Stimulated activated CD8-positive, alpha-beta memory T cell treated with anti-CD3 and anti-CD28 coated beads, Interleukin-7, amount 100 ng/mL, for 48 hours (primary cell): ENCODE measurements at places on chromosomes 3 and 15.

GRCh38 chr15:44394062-44394461, 33.4 kb upstream of the CTDSPL2 start:
- no peak for DNase-seq

DNA sequence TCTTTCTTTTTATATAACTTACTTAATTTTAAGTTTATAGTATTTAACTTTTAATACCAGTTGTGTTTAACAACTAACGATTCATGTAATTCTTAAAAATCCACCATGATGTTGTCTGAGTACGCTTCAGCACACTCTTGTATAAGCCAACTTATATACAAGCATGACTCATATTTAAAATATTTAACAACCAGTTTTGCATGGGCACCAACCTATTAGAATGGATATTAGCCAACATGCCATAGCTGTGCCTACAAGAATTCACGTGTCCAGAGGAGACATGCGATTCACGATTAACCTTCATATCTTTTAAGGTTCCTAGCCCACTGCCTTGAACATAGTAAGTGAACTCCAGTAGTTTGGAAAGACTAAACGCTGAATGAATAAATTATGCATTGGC, 1023.2 kb downstream of the TBL1XR1 start:
- DNase-seq, result no peak

DNA sequence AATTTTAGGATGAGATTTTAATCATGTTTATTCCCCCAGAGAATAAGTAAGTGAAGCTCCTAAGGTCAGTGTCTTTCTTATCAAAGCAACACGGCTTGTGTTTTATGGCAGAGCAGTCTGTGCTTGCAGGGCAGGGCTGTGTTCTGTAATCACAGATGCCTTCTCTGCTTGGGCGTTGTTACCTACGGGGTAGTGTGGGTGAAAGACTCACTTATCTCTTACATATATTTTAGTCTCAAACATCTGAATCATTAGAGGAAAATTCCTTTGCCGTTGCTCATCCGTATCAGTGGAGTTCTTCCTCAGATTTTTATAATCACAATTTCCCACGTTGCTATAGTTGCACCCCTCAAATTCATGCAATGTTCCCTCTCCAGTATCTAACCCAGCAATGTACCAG, 271.7 kb upstream of the MEIS2 start:
- DNase-seq, result no peak

DNA sequence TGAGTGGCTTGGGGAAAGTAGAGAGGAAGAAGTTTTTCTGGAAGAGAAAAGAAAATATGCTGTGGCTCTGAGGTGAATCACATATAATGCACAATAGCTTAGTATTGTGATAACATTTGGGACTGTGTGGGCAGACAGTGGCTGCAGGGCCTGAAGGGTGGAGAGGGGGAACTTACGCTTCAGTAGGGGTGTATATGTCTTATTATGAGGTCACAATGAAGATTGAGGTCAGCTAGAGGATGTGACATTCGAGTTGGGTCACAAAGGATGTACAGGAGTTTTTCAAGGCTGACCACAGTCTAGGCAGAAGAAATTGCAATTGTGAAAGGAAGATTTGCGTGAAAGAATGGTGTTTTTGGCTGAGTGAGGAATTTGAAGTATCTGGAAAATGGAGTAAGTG, 414.8 kb downstream of the LPP start:
- DNase-seq, result no peak

DNA sequence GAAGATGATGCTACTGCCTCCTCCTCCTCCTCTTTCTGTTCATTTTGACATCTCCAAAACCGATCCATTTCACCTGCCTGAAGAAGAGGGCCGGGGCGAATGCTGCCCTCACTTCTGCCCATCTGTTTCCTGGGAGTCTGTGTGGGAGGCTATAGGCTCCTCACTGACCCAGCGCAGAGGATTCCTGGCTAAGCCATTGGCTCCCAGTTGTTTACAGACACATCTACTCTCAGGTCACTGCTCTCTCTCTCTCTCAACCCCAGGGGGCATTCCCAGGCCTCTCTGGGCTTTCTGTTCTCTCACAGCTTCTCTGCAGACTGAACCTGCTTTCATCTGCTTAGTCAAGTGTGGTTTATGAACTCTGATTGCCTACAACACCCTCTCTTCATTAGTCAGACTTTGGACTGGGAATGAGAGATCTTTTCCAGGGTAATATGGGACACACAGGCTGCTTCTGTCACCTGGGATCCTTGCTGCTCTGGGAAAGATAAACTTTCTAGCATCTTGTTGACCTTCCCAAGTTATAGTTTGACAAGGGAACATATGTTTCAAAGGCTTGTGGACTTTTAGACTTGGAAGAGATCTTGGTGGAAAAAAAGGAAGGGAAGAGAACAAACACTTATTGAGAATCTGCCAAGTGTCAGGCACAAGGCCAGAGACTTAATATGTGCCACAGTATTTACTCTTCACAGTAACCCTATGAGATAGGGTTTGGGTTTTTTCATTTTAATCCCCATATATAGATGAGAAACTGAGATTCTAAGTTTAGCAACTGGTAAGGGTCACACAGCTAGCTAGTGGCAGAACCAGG, 30.2 kb upstream of the USP3 start:
- no peak for DNase-seq

GRCh38 chr15:96393209-96393513, 62.7 kb downstream of the NR2F2 start:
- no peak for DNase-seq

- no peak for DNase-seq
These were observed 40.7 kb downstream of the MYRIP start for GRCh38 chr3:39849992-39850715.

DNA sequence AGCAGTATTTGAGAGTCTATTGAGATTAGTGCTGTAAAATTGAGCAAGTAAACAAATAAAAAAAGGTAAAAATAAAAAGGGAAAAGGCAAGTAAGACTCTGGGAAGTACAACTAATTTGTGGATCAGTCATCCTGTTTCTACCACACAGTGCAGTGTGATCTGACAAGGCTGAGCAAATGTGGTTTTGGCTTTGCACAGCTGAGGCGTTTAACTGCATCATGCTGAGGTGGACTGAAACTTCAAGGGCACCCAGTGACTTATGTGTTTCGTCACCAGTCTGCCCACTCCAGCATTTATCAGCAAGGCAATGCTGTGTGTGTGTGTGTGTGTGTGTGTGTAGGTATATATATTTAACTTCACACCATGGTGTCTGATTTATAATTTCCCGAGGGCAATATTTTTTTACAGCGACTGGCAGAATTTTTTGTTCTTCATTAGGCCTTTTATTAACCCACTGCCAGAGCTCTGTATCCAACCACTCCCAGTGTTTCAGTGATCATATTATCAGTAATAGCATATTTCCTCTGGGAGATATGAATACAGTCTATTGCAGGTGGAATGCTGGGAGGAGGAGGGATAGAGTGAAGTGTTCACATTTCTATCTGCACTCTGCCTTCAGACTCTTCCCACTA, 131.5 kb upstream of the SATB1 start:
- DNase-seq, result peak; percentile 43

DNA sequence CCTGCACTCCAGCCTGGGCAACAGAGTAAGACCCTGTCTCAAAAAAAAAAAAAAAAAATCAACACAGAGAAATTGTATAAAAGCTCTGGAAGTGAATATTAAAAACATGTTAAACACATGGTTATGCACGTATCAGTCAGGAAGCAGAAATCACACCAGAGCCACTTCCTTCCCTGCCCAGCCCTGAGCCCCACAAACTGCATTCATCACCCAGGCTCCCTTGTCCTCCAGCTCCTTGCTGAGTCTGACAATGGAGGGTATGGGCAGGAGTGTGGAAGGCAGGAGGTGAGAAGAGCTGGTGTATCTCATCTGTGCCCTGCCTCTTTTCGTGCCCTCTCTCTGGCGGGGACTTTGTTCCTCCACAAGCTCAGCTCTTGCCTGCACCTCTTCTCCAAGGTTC, 12.1 kb upstream of the LOXL1 start:
- DNase-seq, result no peak

DNA sequence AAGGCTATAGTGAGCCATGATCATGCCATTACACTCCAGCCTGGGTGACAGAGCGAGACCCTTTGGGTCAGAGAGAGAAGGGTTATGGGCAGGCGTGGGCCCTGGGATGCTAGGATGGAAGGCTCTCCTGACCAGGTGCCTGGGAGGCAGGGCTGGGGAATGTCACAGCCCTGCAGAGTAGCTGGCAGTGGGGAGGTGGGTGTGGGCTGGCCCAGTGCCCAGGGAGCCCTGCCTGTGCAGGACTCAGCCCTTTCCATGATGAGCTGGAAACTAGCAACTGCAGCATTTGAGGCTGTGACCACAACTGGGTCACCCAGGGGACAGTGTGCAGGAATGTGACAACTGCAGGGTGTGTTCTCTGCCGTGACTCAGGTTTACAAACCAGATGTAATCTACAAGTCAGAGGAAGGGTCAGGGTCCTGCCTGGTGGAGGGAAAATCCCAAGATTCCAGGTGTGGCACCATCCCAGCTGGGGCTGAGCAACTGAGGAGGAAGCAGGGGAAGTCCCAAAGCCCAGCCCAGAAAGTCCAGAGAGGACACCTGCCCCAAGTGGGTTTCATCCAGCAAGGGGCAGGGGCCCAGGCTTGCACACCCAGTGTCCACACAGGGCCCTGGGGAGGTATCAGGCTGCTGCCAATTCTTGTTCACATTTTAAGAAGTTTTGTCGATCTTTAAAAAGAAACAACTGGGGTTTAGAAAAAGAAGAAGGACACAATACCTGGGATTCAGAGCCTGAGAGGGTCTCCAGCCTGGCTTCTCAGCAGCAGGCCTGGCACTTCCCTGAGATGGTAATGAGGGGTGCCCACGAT, 45.5 kb downstream of the SLC28A1 start:
- no peak for DNase-seq

- DNase-seq, result no peak
These were observed 11.6 kb upstream of the MUC4 start for GRCh38 chr3:195823280-195823679.

GRCh38 chr3:46660003-46660402, 33.5 kb downstream of the ALS2CL start:
- no peak for DNase-seq
